Calu3 (cell line): ENCODE measurements at places on chromosomes 16 and 17. TPM values are rescaled to one million over a fixed set of nuclear protein-coding genes. Genes with fewer than 3 reads are reported as not detected.

DNA sequence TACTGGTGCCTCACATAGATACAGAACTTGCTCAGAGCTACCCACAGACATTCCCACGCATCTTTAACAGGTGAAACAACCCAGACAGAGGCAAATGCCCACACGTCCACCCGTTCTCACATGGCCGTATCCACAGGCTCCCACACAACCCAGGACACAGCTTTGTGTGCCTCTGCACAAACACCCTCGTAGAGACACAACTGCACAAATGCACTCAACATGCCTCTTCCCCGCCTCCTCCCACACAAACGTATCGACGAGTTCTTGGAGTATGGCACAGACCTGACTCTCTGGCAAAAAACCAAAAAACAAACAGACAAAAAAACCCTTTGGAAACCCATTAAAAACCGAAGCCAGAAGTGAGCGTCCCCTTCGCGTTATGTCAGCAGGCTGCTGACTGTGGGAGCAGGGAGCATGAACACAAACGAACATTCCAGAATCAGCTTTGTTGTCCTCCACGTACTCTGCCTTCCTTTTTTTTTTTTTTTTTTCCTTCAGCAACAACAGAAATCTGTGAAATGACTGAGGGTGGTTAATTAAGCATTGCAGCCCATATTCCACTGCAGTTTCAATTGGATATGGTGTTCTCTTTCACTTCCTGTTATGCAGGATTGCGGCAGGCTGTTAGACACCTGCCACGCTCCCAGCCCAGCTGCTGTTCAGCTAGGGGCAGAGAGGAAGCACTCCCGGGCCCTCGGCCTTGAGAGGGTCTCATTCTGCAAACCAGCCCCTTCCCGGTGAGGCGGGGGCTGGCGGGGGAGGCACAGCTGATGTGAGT is 313.7 kb downstream of the MAF start:
- DNase-seq: no peak

DNA sequence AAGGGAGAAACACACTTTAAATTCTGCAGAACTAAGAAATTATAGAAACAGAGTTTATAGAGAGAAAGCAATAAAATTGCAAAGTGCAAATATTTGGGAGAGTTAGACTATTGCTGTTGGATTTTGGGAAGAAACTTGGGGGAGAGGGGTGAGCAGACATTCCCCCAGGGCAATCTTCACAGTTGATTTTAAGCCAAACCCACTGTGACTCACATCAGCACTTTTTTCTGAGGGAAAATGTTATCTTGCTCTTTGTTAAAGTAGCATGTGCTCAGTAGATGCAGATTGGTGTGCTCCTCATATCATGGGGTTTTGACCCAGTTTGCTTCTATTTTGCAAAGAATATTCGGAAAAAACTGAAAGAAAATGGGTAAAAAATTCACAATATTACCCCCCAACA is 367.6 kb downstream of the CDH11 start:
- DNase-seq: no peak

RAMP2 gene
- not detected in 2 replicates for total RNA-seq

EPN3 gene
- 41.9 and 45.1 TPM in 2 replicates for total RNA-seq

DNA sequence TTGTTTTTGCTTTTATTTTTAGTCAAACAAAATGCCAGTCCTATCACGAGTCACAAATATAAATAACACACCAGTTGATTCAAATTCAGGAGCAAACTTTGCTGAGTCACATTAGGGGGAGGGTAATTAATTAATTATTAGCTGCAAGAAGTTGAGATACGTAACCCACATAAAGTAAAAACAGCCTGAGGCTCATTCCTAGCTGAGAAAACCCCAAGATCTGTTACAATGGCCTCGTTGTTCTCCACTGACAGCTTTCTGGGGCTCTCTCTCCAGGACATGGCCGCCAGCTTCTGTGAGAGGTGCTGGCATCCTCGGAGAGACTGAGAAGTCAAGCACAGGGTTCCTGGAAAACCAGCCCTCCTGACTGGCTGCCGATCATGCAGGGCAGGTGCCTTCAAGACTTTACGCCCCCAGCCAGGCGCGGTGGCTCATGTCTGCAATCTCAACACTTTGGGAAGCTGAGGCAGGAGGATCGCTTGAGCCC is 11.1 kb downstream of the RAB40B start:
- DNase-seq: peak; percentile 76

DNA sequence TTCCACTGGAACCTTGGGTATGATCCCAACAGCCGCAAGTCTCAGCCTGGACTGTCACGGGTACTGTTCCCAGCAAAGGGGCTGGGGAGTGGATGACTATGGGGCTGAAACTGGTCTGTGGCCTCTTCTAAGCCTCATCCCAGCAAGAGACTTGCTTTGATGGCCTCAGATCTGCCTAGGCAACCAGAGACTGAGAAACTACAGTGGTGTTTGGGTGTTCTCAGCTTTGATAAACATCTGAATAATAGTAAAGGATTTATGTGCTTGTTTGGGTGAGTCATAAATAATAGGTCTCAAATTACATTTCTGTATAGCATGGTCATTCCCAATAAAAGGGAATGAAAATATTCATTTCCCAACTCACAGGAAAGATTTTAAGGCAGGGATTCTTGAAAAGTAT is 30.2 kb upstream of the ULK2 start:
- no peak for DNase-seq
